ENCODE measurements at places on chromosomes 5 and 9. TPM values are rescaled to one million over a fixed set of nuclear protein-coding genes. Genes with fewer than 3 reads are reported as not detected.

- DNase-seq: no peak
- H3K27me3 ChIP-seq: no peaks in the 10 kb centered on the region
- no peak overlapping the region for H3K4me3 ChIP-seq
Measured at GRCh38 chr5:172414531-172415361, 39.6 kb downstream of the SH3PXD2B start.

DNA sequence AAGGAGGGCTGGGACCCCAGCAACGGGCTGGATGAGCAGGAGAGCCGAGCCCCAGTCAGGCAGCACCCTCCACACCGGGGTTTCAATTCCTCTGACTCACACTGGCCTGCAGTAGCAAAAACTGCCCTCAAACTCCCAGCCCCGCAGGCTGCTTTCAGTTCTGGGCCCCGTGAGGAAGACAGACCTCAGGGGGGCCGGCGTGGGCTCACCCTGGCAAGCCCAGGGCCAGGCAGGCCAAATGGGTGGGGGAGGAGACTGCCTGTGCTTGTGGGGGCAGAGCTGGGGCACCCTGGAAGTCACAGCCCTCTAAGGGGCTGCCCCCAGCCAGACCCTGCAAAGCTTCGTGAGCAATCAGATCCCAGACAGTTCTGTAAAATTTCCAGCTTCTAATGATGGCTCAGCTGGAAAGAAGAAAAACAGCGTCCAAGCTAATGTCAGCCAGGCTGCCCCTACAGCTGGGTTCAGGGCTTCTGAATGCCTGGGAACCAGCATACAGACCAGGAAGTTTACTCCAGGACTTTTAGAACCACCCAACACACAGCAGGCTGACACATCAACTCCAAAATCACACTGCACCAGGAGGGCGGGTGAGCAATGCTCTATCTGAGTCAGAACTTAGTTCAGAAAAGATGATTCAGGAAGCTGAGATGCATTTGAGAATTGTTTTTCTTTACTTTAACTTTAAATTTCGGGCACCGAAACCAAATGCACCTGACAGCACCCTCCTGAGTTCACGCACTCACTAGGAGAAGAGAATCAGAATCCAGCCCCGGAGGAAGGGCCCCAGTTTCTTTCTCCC lies 34.7 kb downstream of the LPCAT1 start:
- H3K27ac ChIP-seq: no peak overlapping the region
- peak; percentile 32 for DNase-seq
- H3K4me1 ChIP-seq: no peaks in the 10 kb centered on the region
- H3K36me3 ChIP-seq: peaks cover 13% of the 10 kb centered on the region
- H3K27me3 ChIP-seq: no peaks in the 10 kb centered on the region
- no peak overlapping the region for H3K4me3 ChIP-seq

- no peak for DNase-seq
- no peak overlapping the region for H3K4me3 ChIP-seq
- no peaks in the 10 kb centered on the region for H3K27me3 ChIP-seq
Measured at GRCh38 chr9:122923947-122924346, 7.4 kb downstream of the ZBTB26 start.

DNA sequence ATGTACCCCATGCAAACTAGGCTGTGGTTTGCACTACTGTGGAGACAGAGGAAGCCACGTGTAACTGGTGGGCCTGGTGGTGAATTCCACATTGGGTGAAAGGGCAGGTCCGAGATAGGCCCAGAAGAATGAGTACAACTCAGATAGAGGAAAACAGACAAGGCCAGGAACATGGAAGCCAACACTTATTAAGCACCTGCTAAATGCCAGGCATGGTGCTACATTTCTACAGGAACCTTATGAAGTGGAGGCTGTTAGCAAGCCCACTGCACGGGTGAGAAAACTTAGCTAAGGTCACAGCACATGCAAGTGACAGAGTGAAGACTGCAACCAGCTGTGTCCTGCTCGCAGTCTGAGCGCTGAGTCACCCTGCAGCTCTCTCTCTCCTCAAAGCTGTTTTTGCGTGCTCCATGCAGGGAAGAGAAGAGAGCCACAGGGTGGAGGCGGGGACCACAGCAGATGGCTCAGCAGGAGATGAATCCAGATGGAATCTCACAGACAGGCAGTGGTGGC lies 65.5 kb upstream of the SPTLC1 start:
- H3K4me1 ChIP-seq: no peaks in the 10 kb centered on the region
- no peaks in the 10 kb centered on the region for H3K27me3 ChIP-seq

DNA sequence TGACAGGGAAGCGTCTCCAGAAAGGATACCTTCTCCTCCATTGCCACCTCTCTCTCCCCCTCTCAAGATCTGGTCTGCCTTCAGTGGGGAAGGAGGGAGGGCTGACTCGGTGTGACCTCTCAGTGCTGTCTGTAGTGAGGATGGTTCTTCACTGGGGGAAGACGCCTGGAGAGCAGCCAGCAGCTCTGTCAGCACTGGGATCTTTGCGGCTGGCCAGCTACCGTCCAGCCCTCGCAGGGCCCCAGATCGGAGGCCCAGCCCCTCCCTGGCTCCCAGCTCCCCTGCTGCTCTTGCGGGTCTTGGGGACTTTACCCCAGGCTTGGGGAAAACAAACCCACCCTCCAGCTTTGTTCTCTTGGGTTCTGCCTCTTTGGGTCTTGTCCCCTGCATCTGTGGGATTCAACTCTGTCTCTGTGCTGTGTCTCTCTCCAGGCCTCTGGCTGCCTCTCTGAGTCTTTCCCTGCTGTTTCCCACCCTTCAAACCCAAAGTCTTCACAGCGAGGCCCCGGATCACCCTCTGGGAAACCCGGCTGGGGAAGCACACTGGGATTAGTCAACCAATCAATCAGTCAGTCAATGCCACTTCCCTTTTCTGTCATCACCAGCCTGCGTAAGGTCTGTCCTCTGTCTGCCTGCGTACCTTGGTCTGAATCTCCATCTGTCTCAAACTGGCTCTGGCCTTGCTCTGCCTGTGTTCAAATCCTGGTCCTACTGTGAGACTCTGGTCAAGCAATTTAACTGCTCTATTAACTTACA lies 23.0 kb downstream of the FGF18 start:
- H3K27me3 ChIP-seq: no peaks in the 10 kb centered on the region
- DNase-seq: peak; percentile 70
- no peak overlapping the region for H3K4me3 ChIP-seq
- H3K36me3 ChIP-seq: peaks cover 2% of the 10 kb centered on the region
- peak overlapping the region; percentile 52 for H3K27ac ChIP-seq

DNA sequence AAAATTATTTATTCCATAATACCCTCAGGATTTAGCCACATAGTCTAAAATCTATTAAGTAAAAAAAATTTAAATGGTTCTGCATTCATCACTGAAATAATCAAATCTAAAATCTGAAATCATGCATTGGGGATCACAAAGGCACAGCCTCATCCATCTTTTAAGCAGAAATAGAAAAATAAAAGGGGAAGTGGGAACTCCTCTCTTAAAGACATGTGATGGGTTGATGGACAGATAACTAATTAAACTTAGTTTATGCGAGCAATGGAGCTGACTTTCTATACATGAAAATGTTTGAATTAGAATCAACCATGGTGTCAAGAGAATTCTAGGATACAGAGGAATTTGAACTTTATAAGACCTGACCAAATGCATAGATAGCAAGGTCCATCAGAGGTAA lies 170.5 kb downstream of the GABRB2 start:
- H3K4me1 ChIP-seq: peaks cover 11% of the 10 kb centered on the region
- H3K27me3 ChIP-seq: no peaks in the 10 kb centered on the region
- no peaks in the 10 kb centered on the region for H3K36me3 ChIP-seq
- DNase-seq: no peak
- H3K4me3 ChIP-seq: no peak overlapping the region
- no peak overlapping the region for H3K27ac ChIP-seq

DNA sequence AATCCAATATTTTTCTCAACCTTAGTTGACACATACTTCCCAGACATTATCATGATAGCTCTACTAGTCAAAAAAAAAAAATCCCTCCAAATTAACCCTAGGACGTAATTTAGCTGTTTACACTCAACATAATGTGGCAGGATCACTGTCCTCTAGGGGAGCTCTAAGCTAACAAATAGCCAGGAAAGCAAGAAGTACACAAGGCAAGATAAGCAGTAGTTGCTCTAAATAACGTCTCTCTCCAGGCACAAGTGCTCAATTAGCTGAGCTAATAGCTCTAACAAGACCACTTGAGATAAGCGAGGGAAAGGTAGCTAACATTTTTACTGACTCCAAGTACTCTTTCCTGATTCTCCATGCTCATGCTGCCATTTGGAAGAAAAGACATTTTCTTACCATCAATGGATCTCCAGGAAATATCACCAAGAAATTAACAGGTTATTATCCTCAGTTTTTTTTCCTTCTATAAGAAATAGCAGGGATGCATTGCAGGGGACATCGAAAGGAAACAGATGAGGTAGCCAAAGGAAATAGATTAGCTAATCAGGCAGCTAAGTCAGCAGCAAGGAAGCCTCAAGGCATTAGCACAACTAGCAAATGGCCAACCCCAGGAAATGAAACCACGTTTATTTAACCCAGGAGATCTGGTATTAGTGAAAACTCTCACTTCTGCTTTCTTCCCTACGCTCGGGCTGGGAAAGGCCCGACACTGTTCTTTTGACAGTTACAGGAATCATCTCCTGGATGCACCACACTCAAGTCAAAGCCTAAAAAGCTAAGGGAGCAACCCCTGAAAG lies 614.1 kb downstream of the PTPRD start:
- no peaks in the 10 kb centered on the region for H3K36me3 ChIP-seq
- DNase-seq: peak; percentile 68
- peaks cover 44% of the 10 kb centered on the region for H3K27me3 ChIP-seq
- H3K4me1 ChIP-seq: peaks cover 5% of the 10 kb centered on the region
- no peak overlapping the region for H3K27ac ChIP-seq

- peak; percentile 14 for DNase-seq
- no peaks in the 10 kb centered on the region for H3K27me3 ChIP-seq
- no peak overlapping the region for H3K4me3 ChIP-seq
- H3K36me3 ChIP-seq: no peaks in the 10 kb centered on the region
Measured at GRCh38 chr9:4973246-4973645, 11.8 kb upstream of the JAK2 start.

- H3K27me3 ChIP-seq: no peaks in the 10 kb centered on the region
- H3K4me1 ChIP-seq: peaks cover 7% of the 10 kb centered on the region
- no peaks in the 10 kb centered on the region for H3K36me3 ChIP-seq
- no peak overlapping the region for H3K27ac ChIP-seq
- no peak overlapping the region for H3K4me3 ChIP-seq
- DNase-seq: no peak
Measured at GRCh38 chr5:66498791-66499207, 97.4 kb upstream of the MAST4 start.

DNA sequence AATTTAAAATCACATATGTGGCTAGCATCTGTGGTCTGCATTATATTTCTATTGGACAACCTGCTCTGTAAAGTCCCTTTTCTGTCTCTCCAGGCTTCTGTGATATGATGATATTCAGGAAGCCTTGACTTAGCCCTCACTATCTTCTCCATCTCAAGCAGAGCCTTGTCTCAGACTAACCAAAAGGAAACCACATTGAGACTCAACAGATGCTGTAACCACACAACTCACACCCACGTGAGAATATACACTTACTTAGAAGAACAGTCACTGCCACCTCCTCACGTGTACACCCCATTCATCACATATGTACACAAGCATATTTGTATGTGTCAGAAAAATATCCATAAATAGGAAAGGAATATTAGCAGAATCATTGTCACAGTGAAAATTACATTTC lies 33.6 kb downstream of the HTR4 start:
- no peaks in the 10 kb centered on the region for H3K27me3 ChIP-seq
- no peaks in the 10 kb centered on the region for H3K36me3 ChIP-seq
- no peak overlapping the region for H3K4me3 ChIP-seq
- no peak overlapping the region for H3K27ac ChIP-seq

DNA sequence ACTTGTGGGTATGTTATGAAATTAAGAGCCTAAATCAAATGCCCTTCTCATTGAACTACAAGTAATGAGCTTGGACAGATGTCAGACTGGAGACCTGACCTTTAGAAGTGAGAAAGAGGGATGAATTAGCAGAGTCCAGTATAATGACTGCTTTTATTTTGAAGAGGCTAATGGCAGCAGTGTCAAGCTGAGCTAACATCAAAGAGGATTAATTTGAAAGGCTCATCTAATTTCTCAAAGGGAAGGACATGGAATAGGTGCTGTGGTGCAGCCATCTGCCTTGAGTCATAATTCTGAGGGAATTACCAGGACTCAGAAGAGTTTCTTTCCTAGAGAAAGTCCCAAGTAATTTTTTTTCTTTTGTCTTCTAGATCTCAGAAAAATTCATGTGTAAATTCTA lies 57.6 kb downstream of the FAM81B start:
- no peak overlapping the region for H3K4me3 ChIP-seq
- H3K36me3 ChIP-seq: no peaks in the 10 kb centered on the region
- no peaks in the 10 kb centered on the region for H3K4me1 ChIP-seq
- no peak for DNase-seq

GRCh38 chr9:74951725-74952151 lies 974 bp downstream of the C9orf40 start:
- H3K4me3 ChIP-seq: peak overlapping the region; percentile 89
- DNase-seq: peak; percentile 39
- H3K4me1 ChIP-seq: no peaks in the 10 kb centered on the region
- no peaks in the 10 kb centered on the region for H3K27me3 ChIP-seq
- no peaks in the 10 kb centered on the region for H3K36me3 ChIP-seq

DNA sequence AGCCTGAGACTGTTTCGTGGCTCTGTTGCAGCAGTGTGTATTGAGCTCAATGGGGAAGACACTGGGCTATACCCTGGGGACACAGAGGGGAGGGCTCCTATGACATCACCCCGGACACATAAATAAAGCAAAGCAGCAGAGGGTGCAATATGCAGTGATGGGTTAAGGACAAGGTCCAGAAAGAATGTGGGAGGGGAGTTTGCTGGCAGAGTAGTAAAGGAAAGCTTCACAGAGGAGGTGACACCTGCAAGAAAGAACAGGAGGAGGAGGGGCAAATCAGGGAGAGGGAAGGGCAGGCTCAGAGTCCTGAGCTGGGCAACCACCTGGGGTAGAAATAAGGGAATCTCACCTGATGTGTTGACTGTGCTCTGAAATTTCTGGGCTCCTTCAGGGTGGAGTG lies 35.3 kb upstream of the CDKN2AIPNL start:
- no peaks in the 10 kb centered on the region for H3K4me1 ChIP-seq
- H3K27ac ChIP-seq: no peak overlapping the region
- H3K36me3 ChIP-seq: no peaks in the 10 kb centered on the region
- no peaks in the 10 kb centered on the region for H3K27me3 ChIP-seq
- H3K4me3 ChIP-seq: no peak overlapping the region

- DNase-seq: no peak
- H3K36me3 ChIP-seq: no peaks in the 10 kb centered on the region
- H3K27ac ChIP-seq: no peak overlapping the region
Measured at GRCh38 chr5:173507171-173507570, 109.3 kb downstream of the BOD1 start.

- no peak overlapping the region for H3K4me3 ChIP-seq
- H3K4me1 ChIP-seq: no peaks in the 10 kb centered on the region
- H3K27me3 ChIP-seq: peaks cover 79% of the 10 kb centered on the region
Measured at GRCh38 chr5:522899-523440, 1.3 kb downstream of the SLC9A3 start.

BAAT gene
- not detected for total RNA-seq

SPINK7 gene
- not detected for total RNA-seq

HTR1A gene
- total RNA-seq: not detected

PRDM9 gene
- not detected for total RNA-seq

PCDHGC5 gene
- total RNA-seq: 0.74 TPM

VLDLR gene
- 34.1 TPM for total RNA-seq

RAI14 gene
- total RNA-seq: 11.6 TPM

APBA1 gene
- total RNA-seq: 2.1 TPM

NUTM2G gene
- total RNA-seq: not detected

C5orf58 gene
- not detected for total RNA-seq

CDX1 gene
- not detected for total RNA-seq

ZDHHC11B gene
- 4.2 TPM for total RNA-seq

IL5 gene
- total RNA-seq: not detected

CRHBP gene
- 13.0 TPM for total RNA-seq

PCDHGA12 gene
- 1.7 TPM for total RNA-seq

GLDC gene
- total RNA-seq: 3.3 TPM

Measured in cardiac muscle cell (in vitro differentiated cells and primary cell).